NCI-H2029 treated with DMSO at 0.1 percent for 48 hours (cell line): ENCODE measurements at places on chromosomes 2 and 18.

- DNase-seq: no peak
These were observed 373.5 kb downstream of the DSEL start for GRCh38 chr18:67143028-67143427.

DNA sequence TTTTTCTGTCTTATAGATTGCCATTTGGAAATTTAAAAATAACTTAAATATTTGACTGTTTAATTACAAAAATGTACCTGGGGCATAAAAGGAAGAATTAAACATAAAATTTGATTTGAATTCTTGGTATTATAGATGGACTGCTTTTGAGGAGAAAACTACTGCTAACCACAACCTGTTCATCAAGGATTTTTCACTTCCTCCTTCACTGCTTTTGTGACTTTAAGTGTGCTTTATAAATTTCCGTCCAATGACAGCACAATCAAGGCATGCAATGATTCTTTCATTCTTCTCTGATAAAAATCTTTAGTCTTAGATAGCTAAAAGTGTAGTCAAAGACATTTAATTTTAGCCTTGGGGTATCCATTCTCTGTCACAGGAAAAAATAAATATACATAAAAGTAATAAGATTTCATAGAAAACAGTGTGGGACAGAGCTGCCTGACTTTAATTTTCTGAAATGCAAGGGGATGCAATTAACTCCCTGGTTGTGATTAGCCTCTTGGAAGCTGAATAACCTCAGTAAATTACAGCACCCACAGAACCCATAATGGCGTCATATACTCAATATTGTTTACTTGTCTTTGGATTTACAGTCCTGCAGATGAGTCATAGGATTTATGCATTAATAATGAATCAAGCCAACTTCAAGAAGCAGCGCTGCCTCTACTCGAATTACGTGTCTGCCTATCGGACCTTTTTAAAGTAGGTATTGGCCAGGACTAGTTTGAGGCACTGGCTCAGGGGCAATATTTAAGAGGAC lies 587.9 kb downstream of the NRXN1 start:
- DNase-seq: peak; percentile 23

DNA sequence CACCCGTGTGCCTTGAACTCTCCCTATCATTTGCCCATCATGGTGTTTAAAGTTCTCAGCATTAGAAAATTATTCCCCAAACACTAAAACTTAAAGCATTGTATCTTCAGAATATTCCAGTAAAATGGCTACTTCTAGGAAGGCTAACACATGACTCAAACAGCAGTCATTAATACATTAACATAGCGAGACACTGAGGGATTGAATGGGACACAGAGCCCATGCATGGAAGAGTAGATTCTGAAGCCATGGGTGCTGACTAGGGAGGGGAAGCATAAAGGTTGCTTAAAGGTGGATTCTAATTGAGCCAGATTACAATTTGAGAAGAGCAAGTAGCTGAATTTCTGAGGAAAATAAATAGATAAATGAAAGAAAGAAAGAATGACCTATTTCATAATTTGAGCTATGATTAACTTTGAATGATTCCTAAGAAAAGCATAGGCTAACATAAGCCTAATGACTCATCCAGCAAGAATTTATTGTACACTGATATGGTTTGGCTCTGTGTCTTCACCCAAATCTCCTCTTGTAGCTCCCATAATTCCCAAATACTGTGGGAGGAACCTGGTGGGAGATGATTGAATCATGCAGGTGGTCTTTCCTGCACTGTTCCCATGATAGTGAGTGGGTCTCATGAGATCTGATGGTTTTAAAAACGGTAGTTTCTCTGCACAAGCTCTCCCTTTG lies 79.8 kb upstream of the PIK3C3 start:
- DNase-seq: no peak

DNA sequence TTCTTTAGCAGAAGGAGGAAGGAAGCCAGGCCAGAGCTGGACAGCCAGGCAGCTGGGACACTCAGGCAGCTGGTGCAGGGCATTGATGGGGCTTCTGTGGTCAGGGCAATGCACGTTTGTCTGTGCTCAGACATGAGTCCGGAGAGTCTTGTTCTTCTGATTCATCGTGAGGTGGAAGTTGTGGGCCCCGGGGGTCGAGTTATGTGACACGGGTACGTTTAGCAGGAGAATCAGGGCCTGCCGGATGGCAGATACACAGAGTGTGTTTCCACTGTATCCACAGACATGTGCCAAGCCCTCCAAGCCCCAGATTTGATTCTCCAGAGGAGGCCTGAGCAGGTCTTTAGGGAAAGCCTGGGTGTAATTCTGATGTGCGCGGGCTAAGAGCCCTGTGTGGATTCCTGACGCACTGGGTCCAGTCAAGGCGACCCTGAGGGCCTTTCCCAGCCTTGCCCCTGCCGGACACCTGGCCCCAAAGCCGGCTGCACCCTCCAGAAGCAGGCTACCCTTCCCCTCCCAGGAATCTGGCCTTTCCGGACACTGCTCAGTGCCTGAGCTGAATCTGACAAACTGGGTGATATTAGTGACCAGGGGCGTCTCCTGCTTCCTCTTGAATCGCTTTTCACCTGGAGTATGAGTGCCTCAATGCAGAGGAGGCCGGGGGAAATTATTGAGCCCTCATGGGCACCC lies 10.1 kb downstream of the ARHGEF4 start:
- DNase-seq: no peak

- no peak for DNase-seq
These were observed 68.3 kb downstream of the LRPPRC start for GRCh38 chr2:43927442-43927841.

DNA sequence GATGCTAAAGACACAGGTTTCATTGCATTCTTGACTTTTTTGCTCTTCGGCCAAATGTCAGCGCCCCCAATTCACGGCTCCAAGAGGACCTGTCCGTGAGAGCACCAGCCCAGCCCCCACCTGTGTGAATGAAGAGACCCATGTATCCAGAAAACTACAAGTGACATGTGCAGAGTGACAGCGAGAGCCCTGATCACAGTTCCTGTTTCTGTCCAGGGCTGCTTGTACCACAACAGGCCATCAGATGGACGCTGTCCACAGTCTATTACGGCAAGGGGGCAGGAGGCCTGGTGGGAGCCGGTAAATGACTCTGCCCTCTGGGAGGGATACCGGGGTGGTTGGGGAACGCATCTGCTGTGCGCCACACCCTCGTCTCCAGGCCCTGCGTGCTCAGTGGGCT lies 520.9 kb upstream of the ID2 start:
- DNase-seq: no peak

- DNase-seq: no peak
These were observed 29.9 kb downstream of the HDHD2 start for GRCh38 chr18:47120428-47120827.

DNA sequence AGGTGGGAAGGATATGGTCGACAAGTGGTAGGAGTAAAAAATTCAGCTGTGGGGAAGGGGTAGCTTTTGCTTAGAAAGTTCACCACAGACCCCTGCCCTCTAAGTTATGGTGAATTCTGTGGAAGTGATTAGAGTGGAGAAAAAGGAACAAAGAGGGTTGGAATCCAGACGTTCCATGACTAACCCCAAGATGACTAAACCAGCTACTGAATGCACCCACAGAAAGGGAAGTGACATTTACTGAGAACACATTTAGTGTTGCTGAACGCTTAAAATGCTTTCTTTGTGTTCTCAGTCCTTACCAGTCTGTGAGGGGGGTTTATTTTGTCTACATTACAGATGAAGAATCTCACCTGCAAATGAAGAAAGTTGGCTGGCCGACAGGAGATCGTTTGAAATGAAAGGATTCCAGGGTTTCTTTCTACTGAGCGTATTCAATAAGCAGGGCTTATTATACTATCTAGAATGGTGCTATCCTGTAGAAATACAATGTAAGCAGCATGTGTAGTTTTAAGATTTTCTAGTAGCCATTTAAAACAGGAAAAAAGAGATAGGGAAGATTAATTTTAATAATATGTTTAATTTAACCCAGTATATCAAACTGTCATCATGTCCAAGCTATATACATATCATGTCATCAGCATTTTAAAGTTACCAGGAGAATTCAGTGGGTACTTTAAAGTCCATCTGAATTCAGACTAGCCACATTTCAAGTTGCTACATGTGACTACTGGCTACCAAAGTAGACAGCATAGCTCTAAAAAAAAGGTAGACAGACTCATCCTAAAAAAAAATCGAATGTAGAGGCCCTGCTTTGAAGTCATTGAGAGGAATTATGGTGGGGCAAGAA lies 60.1 kb downstream of the LIMS1 start:
- no peak for DNase-seq

- no peak for DNase-seq
These were observed 2.1 kb downstream of the MBP start for GRCh38 chr18:77130229-77131099.
